ENCODE measurements at places on chromosomes 4 and X. TPM values are rescaled to one million over a fixed set of nuclear protein-coding genes. Genes with fewer than 3 reads are reported as not detected.

DNA sequence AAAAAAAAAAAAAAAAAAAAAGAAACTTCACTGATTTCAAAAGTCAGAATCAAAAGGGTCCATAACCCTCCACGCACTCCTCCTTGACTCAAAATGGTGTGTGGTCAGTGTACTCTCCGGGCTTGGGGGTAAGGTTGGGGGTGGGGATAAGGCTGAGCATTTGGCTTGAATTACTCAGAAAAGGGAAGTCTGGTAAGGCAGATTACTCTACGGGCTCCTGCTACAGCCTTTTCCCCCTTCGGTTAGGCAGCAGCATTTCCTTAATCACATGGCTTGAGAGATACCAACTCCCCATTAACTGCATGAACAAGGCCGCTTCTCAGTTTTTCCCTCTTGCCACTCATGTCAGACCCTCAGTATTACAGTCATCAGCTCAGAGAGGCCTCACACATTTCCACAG lies 135.4 kb upstream of the DUSP21 start:
- DNase-seq, result no peak
- H3K4me1 ChIP-seq, result no peaks in the 10 kb centered on the region
- no peak overlapping the region for H3K27ac ChIP-seq
- no peaks in the 10 kb centered on the region for H3K36me3 ChIP-seq
- H3K4me3 ChIP-seq, result no peak overlapping the region

DNA sequence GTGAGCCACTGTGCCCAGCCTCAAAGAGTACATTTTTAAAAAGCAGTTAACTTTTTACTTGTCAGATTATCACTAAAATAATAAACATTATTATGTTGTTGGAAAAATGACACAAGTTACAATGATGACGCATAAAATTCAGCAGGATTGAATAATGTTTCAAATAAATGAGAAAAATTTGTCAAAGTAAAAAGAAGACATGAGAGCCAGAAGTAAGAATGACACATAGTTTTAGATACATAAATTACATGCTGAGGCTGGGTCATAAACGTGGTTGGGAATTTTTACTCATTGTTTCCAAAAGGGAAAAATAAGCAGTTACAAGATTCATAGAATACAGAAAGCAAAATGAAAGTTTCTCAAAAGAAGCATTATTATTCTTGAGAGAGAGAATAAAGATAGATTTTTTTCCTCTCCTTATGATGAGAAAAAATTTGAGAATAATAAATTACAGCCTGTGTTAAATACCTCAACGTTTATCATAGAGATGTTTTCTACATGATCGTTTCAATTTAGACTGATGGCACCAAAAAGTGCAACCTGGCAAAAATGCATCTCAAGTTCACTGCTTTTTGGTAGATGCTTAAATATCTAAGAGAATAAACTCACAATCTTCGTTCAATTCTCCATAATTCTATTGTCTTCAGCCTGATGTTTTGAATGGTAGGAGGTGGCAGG lies 40.4 kb downstream of the GUCY1B1 start:
- H3K27ac ChIP-seq, result no peak overlapping the region
- H3K27me3 ChIP-seq, result no peaks in the 10 kb centered on the region
- H3K4me3 ChIP-seq, result no peak overlapping the region
- no peaks in the 10 kb centered on the region for H3K4me1 ChIP-seq
- H3K36me3 ChIP-seq, result peaks cover 79% of the 10 kb centered on the region

DNA sequence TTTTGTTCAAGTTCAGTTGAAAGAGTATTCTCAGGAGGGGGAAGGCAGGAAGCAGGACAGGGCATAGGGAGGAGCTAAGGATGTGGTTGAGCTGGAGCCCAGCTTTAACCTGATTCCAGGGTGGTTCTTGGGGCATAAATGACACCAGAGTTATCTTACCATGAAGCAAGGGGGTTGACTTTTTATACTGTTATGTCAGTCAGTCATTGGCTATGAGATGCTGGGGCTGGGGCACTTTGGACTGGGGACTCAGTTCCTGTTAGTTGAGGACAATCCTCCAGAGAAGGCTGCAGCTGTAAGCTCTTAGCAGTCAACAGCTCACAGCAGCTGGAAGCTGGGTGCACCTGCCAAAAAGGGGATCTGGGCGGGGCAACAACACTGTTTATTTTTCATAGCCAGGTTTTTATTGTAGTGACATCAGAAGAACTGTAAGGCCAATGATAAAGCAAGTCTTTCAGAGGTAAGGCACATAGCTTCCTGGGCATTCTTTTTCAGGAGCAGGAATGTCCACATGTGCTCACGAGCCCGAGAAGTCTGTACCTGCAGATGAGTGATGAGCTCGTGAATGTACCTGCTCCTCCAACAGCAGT lies 78.5 kb downstream of the MID1IP1 start:
- no peaks in the 10 kb centered on the region for H3K27me3 ChIP-seq
- no peaks in the 10 kb centered on the region for H3K36me3 ChIP-seq
- peak; percentile 14 for DNase-seq
- no peak overlapping the region for H3K4me3 ChIP-seq

GRCh38 chr4:110620691-110621327 lies 2.1 kb downstream of the PITX2 start:
- peaks cover 23% of the 10 kb centered on the region for H3K4me1 ChIP-seq
- H3K27ac ChIP-seq, result no peak overlapping the region
- no peak for DNase-seq
- H3K4me3 ChIP-seq, result peak overlapping the region; percentile 10
- H3K36me3 ChIP-seq, result no peaks in the 10 kb centered on the region
- H3K27me3 ChIP-seq, result peaks cover 100% of the 10 kb centered on the region

- H3K27ac ChIP-seq, result no peak overlapping the region
- H3K36me3 ChIP-seq, result no peaks in the 10 kb centered on the region
- no peak for DNase-seq
- H3K4me3 ChIP-seq, result no peak overlapping the region
These were observed 11.4 kb upstream of the UBA1 start for GRCh38 chrX:47182106-47182700.

DNA sequence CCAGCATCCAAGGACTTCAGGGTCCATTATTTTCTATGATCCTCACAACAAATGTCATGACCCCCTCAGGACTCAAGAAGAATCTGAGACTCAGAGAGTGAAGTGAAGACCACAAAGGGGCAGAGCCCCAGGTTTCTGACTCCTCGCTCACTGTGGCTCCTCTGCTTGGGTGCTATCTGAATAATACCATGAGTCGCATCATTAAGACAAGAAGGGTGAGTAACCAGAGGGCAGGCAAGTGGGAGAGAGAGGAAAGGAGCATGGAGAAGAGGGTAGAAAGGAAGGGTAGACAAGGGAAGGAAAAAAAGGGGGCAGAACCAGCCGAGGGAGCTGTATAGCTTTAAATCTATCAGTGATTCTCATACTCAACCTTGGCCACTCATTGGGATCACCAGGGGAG lies 15.5 kb upstream of the HSD17B10 start:
- H3K4me1 ChIP-seq, result no peaks in the 10 kb centered on the region
- no peak overlapping the region for H3K4me3 ChIP-seq
- no peak for DNase-seq
- no peaks in the 10 kb centered on the region for H3K27me3 ChIP-seq
- H3K36me3 ChIP-seq, result no peaks in the 10 kb centered on the region
- no peak overlapping the region for H3K27ac ChIP-seq

- no peaks in the 10 kb centered on the region for H3K27me3 ChIP-seq
- no peak overlapping the region for H3K27ac ChIP-seq
- no peak for DNase-seq
- no peaks in the 10 kb centered on the region for H3K36me3 ChIP-seq
- no peaks in the 10 kb centered on the region for H3K4me1 ChIP-seq
These were observed 41.8 kb downstream of the PRKG2 start for GRCh38 chr4:81173213-81173612.

GRCh38 chr4:38071801-38072431 lies 111.7 kb downstream of the PTTG2 start:
- peaks cover 73% of the 10 kb centered on the region for H3K4me1 ChIP-seq
- peak overlapping the region; percentile 69 for H3K27ac ChIP-seq
- no peaks in the 10 kb centered on the region for H3K27me3 ChIP-seq
- peaks cover 21% of the 10 kb centered on the region for H3K36me3 ChIP-seq

DNA sequence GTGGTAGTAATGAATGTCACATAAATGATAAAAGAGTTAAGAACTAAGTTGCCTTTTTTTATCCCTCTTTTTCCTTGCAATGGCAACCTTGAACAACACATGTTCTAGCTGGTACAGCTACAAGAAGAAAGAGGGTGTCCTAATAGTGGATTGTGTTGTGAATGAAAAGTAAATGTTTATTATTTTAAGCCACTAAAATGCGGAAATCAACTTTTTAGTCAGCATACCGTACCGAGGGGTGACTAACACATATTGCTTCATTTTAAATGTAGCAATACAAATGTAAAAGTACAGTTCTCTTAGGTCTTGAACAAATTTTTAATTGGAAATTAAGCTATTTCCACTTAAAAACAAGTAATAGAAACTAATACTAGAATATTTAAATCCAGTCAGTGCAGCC lies 17.7 kb upstream of the AP1AR start:
- no peaks in the 10 kb centered on the region for H3K4me1 ChIP-seq
- H3K27me3 ChIP-seq, result no peaks in the 10 kb centered on the region
- DNase-seq, result no peak

- H3K4me1 ChIP-seq, result no peaks in the 10 kb centered on the region
- H3K27ac ChIP-seq, result no peak overlapping the region
- H3K4me3 ChIP-seq, result no peak overlapping the region
- no peak for DNase-seq
These were observed 18.6 kb downstream of the CLCN4 start for GRCh38 chrX:10175319-10175871.

FRAS1 gene
- total RNA-seq, result 3.0 TPM

VAMP7 gene
- total RNA-seq, result 27.6 TPM

IL2 gene
- total RNA-seq, result not detected
